ENCODE measurements at places on chromosomes 1 and 21.

DNA sequence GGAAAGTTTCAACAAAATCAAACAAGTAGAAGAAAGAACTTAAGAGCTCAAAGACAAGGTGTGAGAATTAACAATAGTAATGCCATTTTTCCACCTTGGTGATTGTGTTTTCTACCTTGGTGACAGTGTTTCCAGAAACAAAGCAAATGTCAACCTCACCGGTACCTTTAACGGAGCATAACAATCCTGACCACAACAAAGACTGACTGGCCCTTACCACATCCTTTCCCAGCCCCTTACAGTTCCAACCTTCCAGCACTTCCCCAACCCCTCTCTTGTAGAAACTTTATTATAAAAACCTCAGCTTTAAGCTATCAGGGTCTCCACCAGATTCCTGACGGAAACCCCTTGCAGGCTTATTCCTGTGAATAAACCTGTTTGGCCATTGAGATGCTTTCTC lies 16.7 kb downstream of the STYXL2 start:
- no peak overlapping the region for H3K4me3 ChIP-seq
- H3K4me1 ChIP-seq: no peaks in the 10 kb centered on the region
- H3K27me3 ChIP-seq: no peaks in the 10 kb centered on the region

DNA sequence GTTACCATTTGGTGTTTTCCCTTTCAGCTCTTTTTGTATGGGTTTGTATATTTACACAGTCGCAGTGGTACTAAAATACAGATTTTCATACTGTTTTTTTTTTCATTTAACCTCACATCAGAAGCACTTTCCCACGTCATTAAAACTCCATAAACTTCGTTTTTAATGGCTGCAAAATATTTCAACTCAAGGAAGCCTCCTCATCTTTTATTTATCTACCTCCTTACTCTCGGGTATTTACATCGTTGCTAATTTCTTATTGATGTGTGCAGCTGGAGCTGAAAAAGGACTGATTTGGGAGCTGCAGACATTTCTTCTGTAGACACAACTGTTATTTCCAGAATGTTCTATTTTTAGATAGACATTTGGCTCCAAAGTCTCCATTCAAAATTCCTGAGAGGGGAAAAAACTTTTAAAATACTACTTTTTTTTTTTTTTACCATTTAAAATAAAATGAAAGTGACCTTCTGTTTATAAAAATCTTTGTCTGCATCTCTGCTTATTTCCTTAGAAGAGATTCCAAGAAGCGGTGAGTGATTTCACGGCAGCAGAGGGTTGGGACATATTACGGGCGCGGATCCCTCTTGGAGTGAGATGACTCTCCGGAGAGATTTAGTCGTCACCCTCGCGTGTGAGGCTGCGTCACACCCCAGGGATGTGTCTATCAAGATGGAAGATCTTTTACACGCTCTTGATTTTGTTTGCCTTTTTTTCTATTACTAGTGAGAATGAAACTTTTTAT lies 10.1 kb downstream of the RUNX3 start:
- no peak overlapping the region for H3K27ac ChIP-seq
- H3K4me3 ChIP-seq: no peak overlapping the region
- H3K36me3 ChIP-seq: no peaks in the 10 kb centered on the region
- H3K27me3 ChIP-seq: no peaks in the 10 kb centered on the region
- H3K4me1 ChIP-seq: no peaks in the 10 kb centered on the region
- peak; percentile 28 for DNase-seq

GRCh38 chr1:46804926-46805325 lies 6.1 kb downstream of the CYP4B1 start:
- peak; percentile 49 for DNase-seq
- no peaks in the 10 kb centered on the region for H3K36me3 ChIP-seq
- peak overlapping the region; percentile 44 for H3K4me3 ChIP-seq

DNA sequence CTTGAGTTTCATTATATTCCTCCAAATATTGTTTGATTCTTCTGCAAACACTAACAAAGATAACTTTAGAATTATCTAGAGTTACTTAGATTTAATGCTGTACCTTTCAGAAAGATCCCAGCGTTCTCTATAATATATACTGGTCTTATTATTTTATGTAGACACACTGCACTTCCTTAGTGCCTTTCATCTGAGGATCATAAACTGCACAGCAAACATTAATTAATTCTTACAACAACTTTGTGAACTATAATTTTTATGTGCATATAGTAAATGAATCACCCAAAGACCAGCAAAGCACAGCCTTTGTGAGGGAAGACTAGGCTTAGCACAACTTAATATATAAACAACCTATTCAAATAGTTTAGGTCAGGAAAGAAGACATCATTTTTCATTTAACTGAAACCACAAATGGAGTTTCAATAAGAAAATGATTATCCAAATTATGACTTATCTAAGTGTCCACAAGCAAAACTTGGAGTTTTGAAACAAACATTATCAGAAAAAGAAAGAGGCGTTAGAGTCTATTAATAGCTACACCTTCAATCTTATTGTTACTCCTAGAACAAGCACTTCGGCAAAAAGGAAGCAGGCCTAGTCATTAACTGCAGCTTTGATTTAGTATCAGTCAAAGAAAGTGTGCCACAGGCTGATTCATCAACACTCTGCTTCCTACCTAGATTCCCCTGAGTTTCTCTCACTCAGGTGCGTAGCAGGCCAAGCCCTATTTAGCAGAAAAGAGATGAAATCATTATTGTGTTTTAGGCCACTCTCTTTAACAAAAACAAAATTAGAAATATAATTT lies 22.5 kb upstream of the RC3H1 start:
- H3K4me3 ChIP-seq: no peak overlapping the region
- H3K27ac ChIP-seq: no peak overlapping the region
- no peaks in the 10 kb centered on the region for H3K4me1 ChIP-seq
- H3K27me3 ChIP-seq: no peaks in the 10 kb centered on the region

DNA sequence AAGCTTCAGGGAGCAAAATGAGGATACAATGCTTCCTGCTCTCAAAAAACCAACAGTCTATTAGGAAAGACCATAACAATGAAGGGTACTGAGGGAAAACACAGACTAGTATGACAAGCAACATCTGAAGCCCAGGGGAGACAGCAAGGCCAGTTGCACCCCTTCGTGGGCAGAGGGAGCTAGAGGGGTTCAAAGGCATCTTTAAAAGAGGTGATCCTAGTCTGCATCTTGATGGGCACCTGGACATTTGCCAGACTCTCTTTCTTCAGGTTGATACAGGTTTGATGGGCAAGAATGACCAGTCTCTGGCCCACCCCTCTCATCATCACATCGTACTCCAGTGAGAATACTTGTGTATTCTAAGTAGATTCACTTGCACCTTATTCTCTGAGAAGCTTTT lies 177.7 kb downstream of the VAV3 start:
- no peaks in the 10 kb centered on the region for H3K36me3 ChIP-seq
- DNase-seq: no peak
- no peak overlapping the region for H3K27ac ChIP-seq
- H3K4me1 ChIP-seq: peaks cover 16% of the 10 kb centered on the region

DNA sequence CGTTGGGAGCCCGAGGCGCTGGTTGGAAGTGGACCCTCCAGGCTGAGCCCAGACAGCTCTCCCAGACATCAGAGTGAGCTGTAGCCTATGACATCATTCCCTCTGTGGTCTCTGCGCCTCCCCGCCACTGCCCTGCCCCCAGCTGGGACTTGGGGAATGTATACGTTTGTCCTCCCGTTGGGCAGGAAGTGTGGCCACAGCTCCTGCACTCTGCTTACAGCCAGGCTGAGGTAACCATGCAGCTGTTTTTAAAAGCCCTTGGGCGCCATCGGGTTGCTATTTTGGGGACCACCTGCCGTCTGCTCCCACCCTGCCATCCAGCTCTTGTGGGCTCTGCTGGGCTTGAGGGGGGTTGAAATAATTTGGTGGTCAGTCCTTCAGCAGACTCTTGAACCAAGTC lies 7.8 kb downstream of the VASH2 start:
- H3K4me3 ChIP-seq: no peak overlapping the region
- DNase-seq: no peak
- no peaks in the 10 kb centered on the region for H3K4me1 ChIP-seq
- H3K27me3 ChIP-seq: no peaks in the 10 kb centered on the region
- no peaks in the 10 kb centered on the region for H3K36me3 ChIP-seq

DNA sequence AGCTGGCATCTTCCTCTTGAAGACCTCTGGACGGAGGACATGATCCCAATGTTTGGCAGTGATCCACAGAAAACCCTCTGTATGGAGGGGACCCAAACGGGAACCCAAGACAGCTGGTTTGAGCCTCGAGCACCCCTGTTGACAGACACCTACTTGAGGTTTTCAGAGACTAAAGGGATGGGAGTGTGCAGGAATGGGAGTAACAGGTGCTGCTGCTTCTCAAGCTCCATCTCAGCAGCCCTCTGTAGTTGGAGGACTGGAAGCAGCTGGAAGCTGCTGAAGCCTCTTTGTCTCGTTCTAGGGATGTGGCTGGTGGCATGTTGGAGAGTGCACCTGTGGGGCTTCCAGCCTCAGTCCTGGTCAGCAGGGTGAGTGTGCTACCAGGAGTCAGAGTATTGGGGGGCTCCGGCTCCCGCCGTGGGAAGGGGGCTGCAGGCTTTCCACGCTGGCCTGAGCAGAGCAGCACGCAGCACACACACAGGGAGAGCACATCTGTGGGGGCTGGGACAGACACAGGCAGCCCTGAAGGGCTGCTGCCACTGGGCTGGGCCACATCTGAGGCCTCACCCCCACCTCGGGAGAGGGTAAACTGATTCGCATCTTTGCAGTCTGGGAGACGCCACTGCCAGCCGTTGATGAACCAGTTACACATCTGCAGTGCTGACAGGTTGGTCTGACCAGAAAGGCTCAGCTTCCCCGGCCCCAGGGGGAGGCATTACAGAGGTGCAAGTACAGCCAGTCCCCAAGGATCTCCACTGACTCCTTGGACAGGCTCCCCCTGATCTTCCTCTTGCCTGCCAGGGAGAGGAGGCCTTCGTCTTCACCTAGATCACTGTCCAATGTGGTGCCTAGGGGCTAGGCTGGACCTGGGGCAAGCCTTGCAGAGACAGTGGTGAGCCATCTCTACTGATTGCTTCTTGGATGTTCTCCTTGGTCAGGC lies 56.6 kb downstream of the ADSS2 start:
- no peak overlapping the region for H3K4me3 ChIP-seq
- no peaks in the 10 kb centered on the region for H3K36me3 ChIP-seq
- no peaks in the 10 kb centered on the region for H3K27me3 ChIP-seq
- H3K4me1 ChIP-seq: no peaks in the 10 kb centered on the region
- no peak for DNase-seq

DNA sequence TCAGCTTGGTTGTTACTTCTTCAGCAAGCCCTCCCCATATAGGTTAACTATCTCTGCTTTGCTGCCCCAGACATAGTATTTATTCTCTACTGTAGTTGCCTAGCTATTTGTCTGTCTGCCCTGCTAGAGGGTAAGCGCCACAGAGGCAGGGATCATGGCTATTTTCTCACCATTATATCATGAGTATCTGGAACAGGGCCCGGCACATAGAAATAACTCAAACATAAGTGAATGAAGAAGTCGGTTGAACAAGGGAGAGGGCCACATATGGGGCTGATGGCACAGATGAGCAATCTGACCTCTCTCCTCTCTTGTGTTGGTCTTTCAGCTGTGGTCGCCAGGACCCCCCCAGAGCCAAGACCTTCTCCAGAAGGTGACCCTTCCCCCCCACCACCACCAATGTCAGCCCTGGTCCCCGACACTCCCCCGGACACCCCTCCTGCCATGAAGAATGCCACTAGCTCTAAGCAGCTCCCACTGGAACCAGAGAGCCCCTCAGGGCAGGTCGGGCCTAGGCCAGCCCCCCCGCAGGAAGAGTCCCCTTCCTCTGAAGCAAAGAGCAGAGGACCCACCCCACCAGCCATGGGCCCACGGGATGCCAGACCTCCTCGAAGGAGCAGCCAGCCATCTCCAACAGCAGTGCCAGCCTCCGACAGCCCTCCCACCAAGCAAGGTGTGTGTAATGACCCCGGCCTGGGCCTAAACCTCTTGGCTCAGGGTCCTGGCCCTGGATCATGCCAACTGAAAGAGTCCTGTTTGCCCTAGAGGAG lies 14.9 kb downstream of the MAP7D1 start:
- peaks cover 27% of the 10 kb centered on the region for H3K36me3 ChIP-seq
- no peaks in the 10 kb centered on the region for H3K27me3 ChIP-seq
- H3K27ac ChIP-seq: peak overlapping the region; percentile 34
- peaks cover 10% of the 10 kb centered on the region for H3K4me1 ChIP-seq

DNA sequence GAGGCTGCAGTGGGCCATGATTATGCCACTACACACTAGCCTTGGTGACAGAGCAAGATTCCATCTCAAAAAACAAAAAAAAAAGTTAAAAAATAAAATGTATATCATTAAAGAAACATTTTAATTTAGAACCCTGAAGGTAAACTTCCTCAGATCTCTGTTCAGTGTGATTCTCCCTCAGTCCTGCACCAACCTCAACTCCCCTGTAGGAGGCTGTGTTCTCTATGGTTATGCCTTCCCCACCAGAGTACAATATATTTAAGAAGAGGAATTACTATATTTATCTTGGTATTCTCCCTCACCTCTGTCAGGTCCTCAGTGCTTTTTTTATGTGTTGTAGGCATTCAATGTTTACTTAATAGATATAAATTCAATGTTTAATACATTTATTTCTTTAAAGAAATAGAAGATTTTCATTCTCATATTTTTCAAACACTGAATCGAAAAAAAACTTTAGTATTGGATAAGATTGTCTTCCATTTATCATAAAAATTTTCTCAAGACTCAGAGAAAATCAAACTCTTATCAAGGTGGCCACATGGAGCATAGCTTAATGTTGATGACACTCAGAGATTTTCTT lies 4.8 kb upstream of the LRRC8B start:
- no peak overlapping the region for H3K27ac ChIP-seq
- H3K27me3 ChIP-seq: no peaks in the 10 kb centered on the region
- no peaks in the 10 kb centered on the region for H3K4me1 ChIP-seq
- H3K4me3 ChIP-seq: no peak overlapping the region
- DNase-seq: peak; percentile 34

DNA sequence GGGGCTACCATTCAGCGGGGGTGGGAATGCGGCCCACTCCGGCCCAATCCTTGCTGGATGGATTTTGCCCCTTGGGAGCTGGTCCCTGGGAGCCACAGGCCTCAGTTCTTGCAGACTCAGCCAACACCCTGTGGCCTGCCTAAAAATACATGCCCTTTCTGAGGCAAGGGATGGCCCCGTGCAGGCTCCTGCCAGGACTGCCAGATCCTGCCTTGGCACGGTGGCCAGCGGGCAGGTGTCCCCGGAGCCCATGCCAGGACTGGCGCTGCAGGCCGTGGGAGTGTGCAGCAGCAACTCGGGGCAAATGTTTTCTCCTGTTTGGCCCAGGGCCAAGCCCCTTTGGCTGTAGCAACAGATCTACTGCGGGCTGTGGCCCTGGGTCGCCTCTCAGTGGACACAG lies 1.6 kb upstream of the PANK4 start:
- no peak overlapping the region for H3K4me3 ChIP-seq
- H3K36me3 ChIP-seq: no peaks in the 10 kb centered on the region
- DNase-seq: no peak
- peaks cover 47% of the 10 kb centered on the region for H3K27me3 ChIP-seq

- H3K4me1 ChIP-seq: no peaks in the 10 kb centered on the region
- no peaks in the 10 kb centered on the region for H3K36me3 ChIP-seq
- H3K27ac ChIP-seq: no peak overlapping the region
- no peak overlapping the region for H3K4me3 ChIP-seq
- no peak for DNase-seq
Measured at GRCh38 chr1:164472841-164473240, 86.1 kb upstream of the PBX1 start.

- no peak overlapping the region for H3K27ac ChIP-seq
- no peaks in the 10 kb centered on the region for H3K36me3 ChIP-seq
- DNase-seq: no peak
Measured at GRCh38 chr1:164950541-164950986, 391.6 kb downstream of the PBX1 start.

- no peaks in the 10 kb centered on the region for H3K36me3 ChIP-seq
- no peak for DNase-seq
- H3K4me1 ChIP-seq: peaks cover 21% of the 10 kb centered on the region
Measured at GRCh38 chr21:45962531-45963231, 18.9 kb upstream of the COL6A1 start.

Measured in tibial nerve (tissue), 4 donors.